ENCODE measurements at places on chromosomes 11 and 22.

- no peak for DNase-seq
These were observed 56.2 kb downstream of the CTSC start for GRCh38 chr11:88281317-88281712.

DNA sequence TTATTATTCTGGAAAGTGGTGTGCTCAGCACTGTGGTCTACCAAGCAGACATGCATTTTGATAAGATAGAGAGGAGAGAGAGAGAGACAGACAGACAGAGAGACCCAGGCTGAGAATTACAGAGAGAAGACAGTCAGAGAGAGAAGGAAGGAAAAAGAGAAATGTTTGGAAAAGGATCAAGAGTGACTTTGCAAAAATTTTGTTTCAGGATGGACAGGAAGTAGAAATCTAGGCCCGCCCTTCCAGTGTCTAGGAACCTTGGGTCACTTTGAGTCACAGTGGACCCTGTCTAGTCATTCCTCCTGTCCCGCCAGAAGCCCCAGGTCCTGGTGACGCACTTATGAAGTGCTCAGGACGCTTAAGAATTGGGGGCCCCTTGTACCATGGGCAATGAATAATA, 166.7 kb downstream of the ST3GAL4 start:
- no peak for DNase-seq

DNA sequence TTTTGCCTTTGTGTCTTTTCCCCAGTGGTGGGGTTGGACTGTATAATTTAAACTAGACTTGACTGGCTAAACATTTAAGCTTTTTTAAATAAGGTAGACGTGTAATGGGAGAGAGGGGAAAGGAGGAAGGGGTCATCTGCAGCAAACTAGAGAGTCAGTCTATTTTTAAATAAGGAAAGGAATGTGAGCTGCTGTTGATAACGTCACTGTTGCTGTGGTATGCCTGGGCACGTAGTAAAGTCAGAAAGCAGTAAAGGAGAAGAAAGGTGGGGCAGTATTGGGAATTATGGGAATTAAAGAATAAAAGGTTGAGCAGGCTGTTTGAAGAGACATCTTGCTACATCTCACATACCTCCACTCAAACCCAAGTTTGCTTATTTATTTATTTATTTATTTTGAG, 80.4 kb upstream of the FSHB start:
- no peak for DNase-seq

DNA sequence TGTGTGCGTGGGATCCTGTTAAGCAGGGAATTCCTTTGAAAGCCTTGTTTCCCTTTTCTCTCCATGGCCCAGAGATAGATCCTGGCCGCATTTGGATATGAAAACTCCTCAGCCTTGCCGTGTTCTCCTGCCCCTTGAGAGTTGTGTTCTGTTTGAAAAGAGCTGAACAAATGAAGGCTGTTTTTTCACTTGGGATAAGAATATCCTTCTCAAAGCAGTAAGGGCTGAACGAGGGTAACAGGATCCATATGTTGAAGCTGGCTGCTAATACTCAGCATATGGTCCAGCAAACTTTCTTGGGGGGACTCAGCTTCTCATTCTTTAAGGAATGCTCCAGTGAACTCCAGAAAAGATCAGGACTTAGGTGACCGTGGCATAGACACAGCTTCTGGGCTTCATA, 114.5 kb upstream of the TTC12 start:
- no peak for DNase-seq

- DNase-seq, result no peak
These were observed at the start of gene MORC2 for GRCh38 chr22:30968015-30968923. Gene MORC2, minus strand, starts transcription at chr22:30968774. Its CDS starts 885 bp downstream, at chr22:30967889.

DNA sequence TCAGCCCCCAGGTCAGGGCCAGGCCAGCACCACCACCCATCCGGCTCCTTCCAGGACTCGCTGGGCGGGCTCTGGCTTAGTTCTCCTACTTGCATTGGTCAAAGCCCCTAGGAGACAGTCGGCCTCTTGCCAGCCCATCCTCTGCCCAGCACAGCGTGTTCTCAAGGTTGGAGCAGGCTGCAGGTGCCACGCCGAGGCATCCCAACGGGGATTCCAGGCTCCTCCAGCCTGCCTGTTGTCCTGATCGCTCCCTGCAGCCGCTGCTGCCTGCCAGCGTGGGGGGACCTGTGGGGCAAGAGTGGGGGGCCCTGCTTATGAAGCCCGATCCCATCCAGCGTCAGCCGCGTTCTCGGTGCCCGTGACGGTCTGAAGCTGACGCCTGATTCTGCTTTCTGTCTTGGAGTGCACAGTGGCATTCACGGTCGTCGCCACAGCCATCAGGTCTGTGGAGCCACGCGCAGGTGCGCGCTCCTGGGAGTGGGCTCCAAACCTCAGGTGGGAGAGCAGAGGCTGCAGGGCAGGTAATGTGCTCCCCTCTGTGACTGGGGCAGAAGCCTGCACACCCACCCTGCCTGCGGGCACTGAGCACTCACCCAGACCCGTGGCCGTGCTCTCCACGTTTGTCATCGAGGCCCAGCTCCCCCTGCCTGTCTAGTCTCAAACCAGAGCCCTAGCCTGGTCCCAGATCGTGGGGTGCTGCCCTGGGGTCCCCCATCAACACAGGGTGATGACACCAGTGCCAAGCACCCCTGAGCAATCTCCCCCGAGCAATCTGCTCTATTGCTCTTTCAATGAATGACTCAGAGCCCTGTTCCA, 991.6 kb downstream of the BRD1 start:
- DNase-seq, result no peak

- no peak for DNase-seq
These were observed 167.2 kb upstream of the ZBED5 start for GRCh38 chr11:11025087-11025486.

DNA sequence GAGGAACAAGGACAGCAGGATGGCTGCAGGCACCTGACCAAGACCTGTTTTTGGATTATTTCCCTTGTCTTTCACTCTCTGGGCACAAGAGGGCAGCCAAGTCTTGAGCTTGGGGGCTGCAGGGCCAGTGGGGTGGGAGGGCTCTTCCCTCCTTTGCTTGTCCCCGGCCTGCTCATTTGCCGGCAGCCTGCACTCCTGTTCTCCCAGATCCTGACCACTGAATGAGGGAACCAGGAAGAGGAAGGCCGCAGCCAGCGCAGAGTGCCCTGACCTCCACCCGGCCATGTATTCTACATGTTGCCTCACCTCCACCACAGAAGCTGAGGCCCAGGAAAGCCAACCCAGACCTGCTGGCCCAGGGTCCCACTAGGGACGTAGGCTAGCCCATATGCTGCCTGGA, 15.5 kb upstream of the NNMT start:
- no peak for DNase-seq

All from GM19239 (cell line).